Activated T-cell treated with anti-CD3 and anti-CD28 coated beads for 1 hour (primary cell): ENCODE measurements at places on chromosomes 1 and 21.

DNA sequence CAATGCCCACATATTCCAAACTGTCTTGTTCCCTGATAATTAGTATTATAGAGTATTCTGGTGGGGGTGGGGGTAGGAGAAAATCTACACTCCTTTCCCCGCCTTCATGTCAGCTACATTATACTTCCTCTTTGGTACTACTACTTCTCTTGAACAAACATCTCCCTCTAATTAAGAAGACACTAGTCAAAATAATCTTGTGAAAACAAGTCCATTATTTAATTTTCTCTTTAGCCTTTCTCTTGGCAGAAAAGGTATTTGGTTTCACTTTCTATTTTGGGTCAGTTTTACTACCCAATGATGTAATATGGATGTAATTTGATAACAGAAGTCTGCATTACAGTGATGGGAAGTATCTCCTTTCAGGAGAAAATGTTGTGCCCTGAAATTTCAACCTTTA lies 22.5 kb downstream of the NTMT2 start:
- DNase-seq: no peak

GRCh38 chr1:245129319-245130240 lies 25.2 kb upstream of the KIF26B start:
- DNase-seq: no peak

GRCh38 chr1:172211221-172211620 lies 209.3 kb upstream of the C1orf105 start:
- DNase-seq: no peak

DNA sequence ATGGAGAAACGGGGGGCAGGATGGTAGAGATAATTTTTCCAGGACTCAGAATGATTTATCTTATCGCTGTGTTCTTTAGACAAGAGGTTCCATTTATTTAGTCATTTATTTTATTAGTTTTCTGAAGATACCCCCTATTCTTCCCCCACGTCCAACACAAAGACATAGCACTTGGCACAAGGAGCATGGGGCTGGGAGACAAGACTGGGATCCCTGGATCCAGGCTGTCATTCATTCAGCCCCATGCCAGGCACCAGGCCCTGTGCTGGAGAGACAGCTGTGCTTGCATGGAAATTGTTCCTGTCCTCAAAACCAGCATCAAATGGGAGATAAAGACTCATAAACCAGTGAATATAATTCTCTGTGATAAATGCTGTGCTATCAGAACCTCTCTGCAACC lies 27.1 kb upstream of the PLXNA2 start:
- no peak for DNase-seq

- DNase-seq: no peak
Measured at GRCh38 chr1:54581621-54582035, 33.6 kb downstream of the ACOT11 start.

DNA sequence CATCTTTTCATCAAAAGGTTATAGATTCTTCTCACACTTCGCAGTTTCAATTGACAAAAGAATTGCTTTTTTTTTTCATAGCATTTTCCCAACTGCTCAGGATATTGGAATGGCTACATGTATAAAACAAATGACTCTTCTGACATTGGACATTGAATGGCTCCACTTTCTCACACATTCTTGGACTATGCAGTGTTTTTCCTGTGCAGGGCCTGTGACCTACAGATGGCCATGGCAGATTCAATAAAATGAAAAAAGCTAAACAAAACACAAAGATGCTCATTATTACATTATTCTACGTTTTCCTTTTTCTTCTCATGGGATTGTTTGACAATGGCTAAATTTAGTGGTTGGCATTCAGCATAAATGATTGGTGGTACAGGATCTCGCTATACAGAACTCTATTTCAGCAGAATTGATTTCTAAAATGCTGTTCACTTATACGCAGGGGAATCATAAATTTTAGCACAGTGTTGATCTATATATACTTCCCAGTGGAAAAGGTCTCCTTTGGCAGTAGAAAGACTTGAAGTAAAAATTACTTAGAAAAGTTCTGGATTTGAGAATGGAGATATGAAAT lies 115.6 kb upstream of the ADAMTS5 start:
- no peak for DNase-seq

DNA sequence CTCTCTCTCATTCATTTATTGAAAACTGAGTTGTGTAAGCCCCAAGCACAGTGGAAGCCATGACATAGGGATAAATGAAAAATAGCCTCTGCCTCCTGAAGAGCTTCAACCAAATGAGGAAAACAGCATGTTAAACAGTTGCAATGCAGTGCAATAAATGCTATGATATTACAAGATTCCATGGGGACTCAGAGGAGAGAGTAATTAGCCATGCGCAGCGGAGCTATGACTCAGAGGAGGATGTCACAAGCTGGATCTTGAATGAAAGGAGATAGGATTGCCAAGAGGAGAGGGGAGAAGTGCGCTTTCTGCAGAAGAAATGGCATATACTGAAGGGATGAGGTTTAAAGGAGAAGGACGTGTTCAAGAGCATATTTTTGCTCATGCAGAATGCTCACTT lies 231.3 kb upstream of the PLXNA2 start:
- no peak for DNase-seq

DNA sequence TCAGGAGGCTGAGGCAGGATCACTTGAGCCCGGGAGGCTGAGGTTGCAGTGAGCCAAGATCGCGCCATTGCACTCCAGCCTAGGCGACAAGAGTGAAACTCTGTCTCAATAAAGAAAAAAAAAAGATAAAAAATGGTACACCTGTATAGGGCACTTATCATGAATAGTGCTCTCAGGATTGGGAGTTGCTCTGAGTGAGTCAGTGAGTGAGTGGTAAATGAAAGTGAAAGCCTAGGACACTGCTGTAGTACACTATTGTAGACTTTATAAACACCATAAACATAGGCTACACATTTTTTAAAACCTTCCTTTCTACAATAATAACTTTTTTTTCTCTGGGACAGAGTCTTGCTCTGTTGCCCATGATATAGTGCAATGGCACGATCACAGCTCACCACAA lies 16.8 kb downstream of the PHTF1 start:
- DNase-seq: no peak

- no peak for DNase-seq
Measured at GRCh38 chr1:242187171-242187570, 188.3 kb upstream of the MAP1LC3C start.

- no peak for DNase-seq
Measured at GRCh38 chr1:192849011-192849410, 40.2 kb downstream of the RGS2 start.

- no peak for DNase-seq
Measured at GRCh38 chr1:167997037-167997575, 60.2 kb upstream of the MPC2 start.

GRCh38 chr1:155196103-155196892 lies 11.4 kb downstream of the THBS3 start:
- DNase-seq: no peak

- DNase-seq: no peak
Measured at GRCh38 chr1:48500541-48501450, 28.8 kb upstream of the SPATA6 start.

- DNase-seq: no peak
Measured at GRCh38 chr1:3277623-3278022, 176.8 kb upstream of the ARHGEF16 start.

GRCh38 chr1:108657356-108658080 lies 3.4 kb downstream of the HENMT1 start:
- DNase-seq: no peak
